Omental fat pad (tissue), 4 donors: ENCODE measurements at places on chromosomes 13 and 19.

- no peak for DNase-seq
Observed at GRCh38 chr13:72043366-72043765, 176.4 kb upstream of the DACH1 start.

DNA sequence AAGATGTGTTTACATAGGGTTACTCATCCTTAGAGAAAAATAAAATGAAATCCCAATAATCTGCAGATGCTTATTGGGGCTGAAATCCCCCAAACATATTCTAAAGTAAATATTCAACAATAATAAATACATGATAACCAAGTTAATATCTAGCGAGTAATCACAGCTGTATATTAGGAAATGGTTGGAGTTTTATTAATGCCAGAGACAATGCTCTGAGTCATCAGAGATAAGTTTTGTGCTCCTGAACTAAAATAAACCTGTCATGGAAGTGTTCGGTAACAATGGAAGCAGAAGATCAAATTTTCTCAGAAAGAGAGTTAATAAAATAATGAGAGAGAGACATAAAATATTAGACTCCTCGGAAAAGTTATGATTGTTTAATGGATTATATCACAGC is 31.4 kb downstream of the FLT1 start:
- no peak for DNase-seq

DNA sequence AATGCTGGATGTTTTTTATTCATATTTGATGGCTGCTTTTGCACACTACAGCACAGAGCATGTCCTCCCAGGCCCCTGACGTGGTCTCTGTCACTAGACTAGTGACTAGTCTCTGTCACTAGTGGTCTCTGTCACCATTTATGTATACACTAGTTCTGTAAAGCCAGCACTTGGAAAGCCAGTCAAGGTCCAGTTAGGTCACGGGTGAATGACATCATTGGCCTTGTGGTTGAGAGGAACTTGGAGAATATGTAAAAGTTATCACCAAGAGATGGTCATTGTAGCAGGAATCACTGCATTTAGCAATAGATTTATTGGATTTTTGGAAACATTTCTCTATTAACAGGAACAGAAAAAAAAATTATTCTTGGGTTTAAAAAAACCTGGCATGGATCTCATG is 72.9 kb downstream of the SHISA2 start:
- DNase-seq = no peak

DNA sequence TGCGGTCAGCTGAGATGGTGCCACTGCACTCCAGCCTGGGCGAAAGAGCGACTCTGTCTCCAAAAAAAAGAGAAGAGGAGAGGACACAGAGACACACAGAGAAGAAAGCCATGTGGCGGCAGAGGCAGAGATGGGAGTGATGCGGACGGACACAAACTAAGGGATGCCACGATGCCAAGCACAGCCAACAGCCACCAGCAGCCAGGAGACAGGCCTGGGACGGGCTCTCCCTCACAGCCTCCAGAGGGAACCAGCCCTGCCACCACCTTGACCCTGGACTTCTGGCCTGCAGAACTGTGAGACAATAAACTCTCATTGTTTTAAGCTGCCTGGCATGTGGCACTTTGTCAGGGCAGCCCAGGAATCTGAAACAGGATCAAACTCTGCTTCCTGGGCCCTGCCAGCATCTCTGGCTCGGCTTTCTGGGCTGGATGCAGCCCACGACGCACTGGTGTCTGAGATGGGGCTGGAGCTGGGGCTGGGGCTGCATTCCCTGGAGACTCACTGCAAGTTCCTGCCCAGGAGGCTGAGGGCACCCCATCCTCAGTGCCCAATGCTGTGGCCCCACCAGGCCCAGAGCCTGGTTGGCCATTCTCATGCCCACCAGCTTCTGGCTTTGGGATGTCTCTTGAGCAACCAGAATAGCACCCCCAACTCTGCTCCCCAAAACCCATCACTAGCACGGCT is 3.0 kb downstream of the F2RL3 start:
- no peak for DNase-seq

DNA sequence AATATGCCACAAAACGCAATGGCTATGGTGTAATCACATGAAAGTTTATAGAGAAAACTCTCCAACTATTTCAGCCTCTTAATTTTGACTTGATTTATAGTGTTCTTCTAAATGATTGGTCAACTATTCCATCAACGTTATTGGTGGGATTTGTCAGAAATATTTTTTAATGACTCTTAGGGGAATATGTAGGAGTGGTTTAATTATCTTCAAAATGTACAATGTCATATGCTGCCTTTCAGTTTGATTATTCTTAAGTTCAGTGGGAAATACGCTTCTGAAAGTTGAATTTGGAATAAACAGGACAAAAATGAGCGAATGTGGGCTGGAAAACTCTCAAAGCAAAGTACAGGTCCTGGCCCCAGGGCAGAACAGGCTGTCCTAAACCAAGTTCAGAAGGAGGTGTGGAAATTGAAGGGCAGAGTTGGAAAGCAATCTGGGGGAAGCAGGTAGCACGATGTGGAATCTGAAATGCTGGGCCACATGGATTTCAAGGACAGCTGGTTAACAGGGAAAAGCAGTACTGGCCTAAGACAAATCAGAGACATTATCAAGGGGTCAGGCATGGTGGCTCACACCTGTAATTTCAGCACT is 60.8 kb upstream of the MYCBP2 start:
- no peak for DNase-seq

DNA sequence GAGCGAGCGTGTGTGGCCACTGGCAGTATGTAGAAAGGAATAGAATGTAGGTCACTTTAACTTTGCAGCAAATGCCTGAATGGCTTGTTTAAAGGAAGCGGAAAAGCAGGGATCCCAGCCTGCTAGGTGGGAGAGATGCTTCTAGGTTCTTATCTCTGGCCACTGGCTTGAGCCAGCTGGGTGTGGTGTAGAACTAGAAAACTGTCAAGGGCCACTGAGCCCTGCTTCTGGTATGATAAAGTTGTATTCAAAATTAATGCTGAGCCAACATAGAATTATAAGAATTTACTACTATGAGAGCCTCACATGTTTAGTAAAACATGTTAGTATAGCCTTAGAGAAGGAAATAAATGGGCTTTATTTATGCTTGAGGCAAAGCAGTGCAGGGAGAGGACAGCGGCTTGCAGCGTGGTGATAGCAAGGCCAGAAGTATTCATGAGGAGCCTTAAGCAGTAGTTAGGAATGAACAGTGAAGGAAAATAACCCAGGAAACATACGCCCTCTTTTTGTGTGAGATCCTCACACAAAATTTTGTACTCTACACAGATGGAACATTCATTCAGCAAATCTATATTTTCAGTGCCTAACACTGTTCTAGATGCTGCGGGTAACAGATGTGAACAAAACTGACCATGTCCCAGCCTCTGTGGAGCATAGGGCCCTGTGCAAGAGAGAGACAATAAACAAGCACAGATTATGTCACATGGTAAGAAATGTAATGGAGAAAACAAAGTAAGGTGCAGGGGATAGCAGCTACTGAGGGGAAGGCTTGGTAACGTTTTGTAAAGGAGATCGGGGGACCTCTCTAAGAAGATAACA is 863.2 kb downstream of the DIAPH3 start:
- no peak for DNase-seq

DNA sequence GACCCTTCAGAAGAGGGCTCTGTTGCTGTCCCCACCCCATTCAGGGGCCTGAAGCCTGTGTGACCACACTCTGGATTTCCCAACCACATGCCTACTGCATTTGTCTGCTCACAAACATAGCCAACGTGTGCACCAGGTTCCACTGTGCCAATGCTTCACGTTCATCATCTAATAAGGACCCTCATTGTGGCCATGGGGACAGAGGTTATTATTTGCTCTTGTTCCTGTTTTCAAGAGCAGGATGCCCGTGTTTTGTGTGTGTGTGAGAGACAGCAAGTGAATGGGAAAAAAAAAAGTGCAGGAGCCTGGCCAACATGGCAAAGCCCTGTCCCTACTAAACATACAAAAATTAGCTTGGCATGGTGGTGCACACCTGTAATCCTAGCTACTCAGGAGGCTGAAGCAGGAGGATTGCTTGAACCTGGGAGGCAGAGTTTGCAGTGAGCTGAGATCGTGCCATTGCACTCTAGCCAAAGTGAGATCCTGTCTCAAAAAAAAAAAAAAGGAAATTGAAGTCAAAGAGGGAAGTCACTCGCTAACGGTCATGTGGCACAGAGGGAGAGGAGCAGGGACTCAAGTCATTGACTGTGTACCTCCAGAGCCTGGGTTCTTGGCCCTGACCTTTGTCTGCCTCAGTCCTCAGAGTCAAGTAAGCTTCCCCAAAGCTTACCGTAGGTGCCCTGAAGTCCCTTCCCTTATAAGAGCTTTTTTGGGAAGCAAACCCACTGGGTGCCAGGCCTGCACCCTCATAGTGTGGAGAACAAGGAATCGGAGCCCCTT is 6.9 kb downstream of the B3GNT8 start:
- DNase-seq = no peak

DNA sequence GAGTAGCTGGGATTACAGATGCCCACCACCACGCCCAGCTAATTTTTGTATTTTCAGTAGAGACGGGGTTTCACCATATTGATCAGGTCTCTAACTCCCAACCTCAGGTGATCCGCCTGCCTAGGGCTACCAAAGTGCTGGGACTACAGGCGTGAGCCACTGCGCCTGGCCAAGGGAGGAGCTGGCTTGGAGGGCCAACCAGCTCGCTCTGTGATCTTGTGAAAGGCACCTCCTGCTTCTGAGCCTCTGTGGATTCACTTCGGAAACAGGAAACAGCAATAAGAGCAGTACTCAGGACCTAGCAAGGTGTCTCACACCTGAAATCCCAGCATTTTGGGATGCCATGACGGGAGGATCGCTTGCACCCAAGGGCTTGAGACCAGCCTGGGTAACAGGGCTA is 2.0 kb upstream of the ELL start:
- no peak for DNase-seq

- no peak for DNase-seq
Observed at GRCh38 chr19:45403272-45403671, 1.6 kb downstream of the PPP1R13L start.

- DNase-seq = no peak
Observed at GRCh38 chr13:110826861-110827672, 87.8 kb downstream of the ANKRD10 start.

DNA sequence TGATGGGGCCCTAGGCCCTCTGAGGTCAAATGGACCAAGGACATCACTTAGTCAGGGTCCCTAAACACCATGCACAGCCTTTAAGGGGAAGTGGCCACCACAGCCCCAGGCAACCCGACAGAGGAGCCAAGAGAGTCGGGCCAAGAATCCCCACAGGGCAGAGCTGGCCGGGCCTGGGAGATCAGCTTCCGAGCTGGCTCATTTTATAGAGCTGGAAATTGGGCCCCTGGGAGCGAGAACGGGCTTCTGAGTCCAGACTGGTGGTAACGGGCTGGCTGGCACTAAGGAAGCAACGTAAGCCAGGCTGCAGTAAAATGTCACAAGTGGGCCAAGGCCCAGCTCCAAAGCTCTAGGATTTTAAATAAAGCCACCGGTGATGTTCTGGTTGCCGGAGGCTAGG is 51.1 kb downstream of the HSPH1 start:
- no peak for DNase-seq

GRCh38 chr13:60329221-60329923 is 67.6 kb upstream of the TDRD3 start:
- DNase-seq = no peak

GRCh38 chr19:8821748-8822241 is 10.3 kb downstream of the ZNF558 start:
- DNase-seq = no peak

DNA sequence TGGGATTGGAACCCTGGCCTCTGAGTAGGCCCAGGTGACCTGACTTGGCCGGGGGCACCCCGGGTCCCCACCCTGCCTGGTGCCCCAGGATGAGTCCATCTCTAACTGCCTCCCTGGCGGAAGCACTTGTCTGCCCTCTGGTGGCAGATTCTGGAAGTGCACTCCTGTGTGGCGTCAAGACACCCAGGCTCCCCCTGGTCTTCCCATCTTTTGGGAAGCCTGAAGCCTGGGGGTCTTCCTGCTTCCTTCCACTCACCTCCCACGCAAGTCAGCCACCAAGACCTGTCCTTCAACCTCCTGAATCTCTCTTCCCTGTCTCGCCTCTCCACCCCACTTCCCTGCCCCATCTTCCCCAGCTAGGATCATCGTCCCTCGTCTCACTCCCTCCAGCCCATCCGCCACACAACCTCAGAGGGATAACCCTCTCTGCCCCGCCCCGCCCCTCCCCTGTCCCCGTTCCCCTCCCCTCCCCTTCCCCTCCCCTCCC is 7.4 kb downstream of the RABAC1 start:
- DNase-seq = peak; percentile 87

GRCh38 chr13:30375265-30375835 is 46.9 kb upstream of the UBE2L5 start:
- no peak for DNase-seq

DNA sequence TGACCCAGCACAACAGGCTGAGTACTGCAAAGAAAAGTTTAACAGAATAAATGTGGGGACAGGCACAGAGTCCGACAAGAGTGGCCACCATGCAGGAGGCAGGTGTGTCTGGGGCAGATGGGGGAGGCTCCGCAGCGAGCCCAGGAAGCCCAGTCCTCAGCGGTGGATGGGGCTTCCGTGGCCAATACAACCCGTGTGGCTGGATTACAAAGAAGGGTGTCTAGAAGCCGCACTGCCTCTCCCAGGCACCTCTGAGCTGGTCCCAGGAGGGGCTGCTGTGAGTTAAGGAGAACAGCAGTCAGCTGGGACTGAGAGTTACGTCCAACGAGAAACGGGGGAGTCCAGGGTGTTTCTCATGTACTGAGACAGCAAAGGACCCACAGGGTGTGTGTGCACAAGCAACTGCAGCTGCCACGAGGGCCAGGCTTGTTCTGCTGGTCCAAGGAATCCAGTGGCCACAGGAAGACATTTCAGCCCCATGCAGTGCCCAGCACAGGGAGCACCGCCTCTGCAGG is 70.2 kb downstream of the SPACA7 start:
- no peak for DNase-seq

DNA sequence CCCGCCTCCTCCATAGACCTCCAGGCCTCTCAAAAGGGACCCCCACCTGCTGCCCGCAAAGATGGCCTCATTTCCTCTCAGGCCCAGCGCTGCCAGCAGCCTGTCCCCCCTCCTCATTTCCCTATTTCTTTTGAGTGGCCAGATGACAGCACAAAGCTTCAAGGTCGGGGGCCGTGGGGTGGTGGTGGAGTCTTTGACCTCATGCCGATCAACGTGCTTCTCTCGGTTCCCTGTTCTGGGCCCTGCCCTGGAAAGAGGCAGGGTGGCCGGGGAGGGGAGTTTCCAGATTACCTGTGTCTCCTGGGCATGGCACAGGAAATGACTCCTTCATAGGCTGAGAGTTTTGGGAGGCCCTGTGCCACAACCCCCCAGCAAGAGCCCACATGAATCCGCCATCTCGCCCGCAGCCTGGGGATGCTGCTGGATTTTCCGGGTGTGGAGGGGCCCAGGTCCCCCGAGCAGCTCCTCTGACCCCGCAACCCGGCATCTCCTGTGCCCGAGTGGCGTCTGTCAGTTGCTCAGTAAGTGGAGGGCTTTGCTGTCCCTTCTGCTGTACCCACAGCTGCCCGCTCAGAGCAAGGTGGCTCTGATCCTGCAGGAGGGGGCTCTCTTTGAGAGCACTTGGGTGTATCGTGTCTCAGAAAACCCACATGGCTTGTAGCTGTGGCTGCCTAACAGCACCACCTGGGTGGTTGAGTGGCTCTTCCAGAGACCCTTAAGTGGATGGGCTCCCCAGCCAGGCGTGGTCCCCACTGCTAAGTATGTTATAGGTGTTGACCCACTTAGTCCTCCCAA is 139.4 kb downstream of the SIPA1L3 start:
- no peak for DNase-seq

GRCh38 chr13:39105110-39105509 is 66.9 kb downstream of the NHLRC3 start:
- DNase-seq = no peak
